Naive thymus-derived CD8-positive, alpha-beta T cell (primary cell): ENCODE measurements at places on chromosomes 16 and 17. TPM values are rescaled to one million over a fixed set of nuclear protein-coding genes. Genes with fewer than 3 reads are reported as not detected.
A peak's percentile ranks its signal among the peaks of the same experiment; 100 is the strongest.

The TMEM114 gene
- not detected for total RNA-seq

The SRR gene
- 6.1 TPM for total RNA-seq

The CES3 gene
- total RNA-seq = 0.10 TPM

The COL1A1 gene
- total RNA-seq = 0.83 TPM

The FBXW10 gene
- total RNA-seq = not detected

- no peak for DNase-seq
Measured at GRCh38 chr17:15121426-15121825, 143.7 kb downstream of the PMP22 start.

DNA sequence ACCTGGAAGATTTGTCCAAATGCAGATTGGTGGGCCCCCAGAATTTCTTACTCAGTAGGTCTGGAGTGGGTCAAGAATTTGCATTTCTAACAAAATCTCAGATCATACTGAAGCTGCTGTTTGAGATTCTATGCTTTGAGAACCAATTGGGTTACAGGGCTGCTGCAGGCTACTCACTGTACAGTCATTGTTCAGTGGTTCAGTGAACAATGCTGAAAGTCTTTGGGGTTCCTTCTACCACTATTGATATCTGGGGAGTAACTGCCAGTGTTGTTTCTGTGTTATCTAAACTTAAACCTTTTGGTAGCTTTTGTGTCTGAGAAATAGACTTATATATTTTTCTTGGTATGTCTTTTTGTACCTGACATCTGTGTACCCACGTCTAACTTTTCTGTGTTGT lies 187.5 kb downstream of the TANC2 start:
- no peak for DNase-seq

GRCh38 chr16:84254062-84254461 lies 14.2 kb upstream of the KCNG4 start:
- DNase-seq = no peak

GRCh38 chr16:26550111-26550610 lies 516.6 kb upstream of the C16orf82 start:
- no peak for DNase-seq

DNA sequence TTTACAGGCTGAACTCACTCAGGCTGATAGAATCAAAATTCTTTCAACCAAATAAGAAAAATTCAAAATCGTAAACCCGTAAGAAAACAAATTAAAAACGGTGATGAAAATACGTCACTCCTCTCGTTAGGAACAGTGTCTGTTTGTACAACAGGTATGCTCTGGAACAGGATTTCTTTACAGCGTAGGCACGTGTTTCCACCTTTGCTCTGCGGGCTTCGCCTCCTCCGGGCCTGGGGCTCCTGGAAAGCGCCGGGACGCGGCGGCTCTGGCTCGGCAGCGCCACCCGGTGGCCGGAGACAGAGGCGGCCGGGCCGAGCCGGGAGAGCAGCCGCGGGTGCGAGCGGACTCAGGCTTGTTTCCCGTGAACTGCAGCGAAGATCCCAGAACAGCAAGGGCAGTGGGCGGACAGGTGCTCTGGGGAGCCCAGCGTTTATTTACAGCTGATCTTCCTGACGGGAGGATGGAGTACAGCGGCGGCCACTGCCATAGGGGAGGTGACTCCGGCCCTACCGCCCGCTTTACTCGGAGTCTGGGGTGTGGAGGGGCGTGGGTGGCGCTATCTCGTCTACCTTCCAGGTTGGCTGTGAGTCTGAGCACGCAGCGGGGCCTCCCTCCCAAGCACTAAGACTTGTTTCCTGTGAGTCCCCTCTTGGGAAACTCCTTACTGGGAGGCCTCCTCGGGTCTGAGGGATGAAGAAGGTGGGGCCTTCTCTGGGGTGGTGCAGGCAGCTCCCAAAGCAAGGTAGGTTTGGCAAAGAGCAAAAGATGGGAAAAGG lies 40.5 kb upstream of the ATP2A3 start:
- DNase-seq = peak; percentile 39

GRCh38 chr17:73952082-73952479 lies 251.4 kb upstream of the RPL38 start:
- DNase-seq = no peak

DNA sequence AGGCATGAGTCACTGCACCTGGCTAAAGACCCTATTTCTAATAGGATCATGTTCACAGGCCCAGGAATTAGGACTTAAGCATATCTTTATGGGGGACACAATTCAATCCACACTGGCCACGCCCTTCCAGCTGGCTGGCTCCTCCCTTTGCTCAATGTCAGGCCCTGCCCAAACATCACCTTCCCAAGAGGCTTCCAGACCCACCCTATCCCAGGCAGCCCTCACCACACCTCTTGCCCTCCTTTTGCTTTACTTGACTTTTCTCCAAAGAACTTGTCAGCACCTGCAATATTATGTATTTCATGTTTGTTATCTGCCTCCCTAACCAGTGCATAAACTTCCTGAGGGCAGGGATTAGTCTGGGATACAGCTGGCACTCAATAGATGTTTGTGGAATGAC lies 109.6 kb upstream of the CDH5 start:
- DNase-seq = no peak

GRCh38 chr16:9437115-9437514 lies 345.7 kb downstream of the HAPSTR1 start:
- DNase-seq = no peak

DNA sequence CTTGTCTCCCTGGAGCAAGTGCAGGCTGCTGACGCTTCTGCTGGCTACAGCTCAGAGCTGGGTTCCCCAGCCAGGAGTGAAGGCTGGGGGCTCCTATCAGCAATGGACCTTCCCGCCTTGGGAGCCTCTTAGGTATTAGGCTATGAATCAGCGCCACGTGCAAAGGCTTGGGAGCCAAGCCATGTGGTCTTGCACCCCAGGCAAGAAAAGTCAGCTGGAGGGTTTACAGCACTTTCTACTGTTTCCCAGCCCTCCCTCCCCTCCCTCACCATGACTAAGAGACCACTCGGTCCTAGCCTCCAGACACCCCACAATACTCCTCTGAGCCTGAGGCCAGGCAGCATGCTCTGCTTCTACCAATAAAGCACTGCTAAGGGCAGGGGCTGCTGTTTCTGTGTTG lies 12.3 kb downstream of the EPX start:
- no peak for DNase-seq
